ENCODE measurements at places on chromosomes 1 and 21.

GRCh38 chr1:46413596-46413985 lies 19.5 kb downstream of the FAAH start:
- no peak for DNase-seq

DNA sequence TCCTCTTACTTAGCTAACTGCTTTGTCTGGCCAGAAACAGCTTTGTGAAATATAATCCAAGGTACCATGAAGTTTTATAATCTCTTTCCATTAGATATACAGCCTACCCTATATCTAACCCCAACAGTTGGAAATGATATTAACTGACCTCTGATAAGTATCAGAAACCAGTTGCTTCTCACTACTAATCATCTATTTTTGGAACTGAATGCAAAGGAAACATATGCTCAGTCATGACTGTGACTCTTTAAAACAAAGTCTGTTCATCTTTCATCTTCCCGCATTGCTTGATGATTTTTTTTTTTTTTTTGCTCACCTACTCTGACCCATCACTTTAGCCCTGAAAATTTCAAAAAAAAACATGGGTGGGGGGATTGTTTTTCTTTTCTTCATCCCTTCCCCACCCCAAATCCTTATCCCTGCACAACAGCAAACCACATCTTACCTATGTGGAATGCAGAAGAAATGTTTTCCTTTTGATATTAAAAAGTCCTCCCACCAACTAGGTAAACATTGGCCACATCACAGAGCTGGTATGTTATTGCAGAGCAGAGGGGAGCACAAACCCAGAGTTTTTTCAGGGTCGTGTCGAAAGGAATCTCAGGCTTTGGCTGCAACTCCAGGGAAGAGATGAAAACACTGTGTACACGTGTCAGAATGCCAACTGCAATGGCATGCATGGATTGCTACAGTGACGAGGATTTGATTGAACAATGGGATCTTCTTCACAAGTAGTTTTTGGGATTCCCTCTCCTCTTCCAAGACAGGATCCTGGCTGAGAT lies 137.3 kb downstream of the SLC30A10 start:
- peak; percentile 77 for DNase-seq

DNA sequence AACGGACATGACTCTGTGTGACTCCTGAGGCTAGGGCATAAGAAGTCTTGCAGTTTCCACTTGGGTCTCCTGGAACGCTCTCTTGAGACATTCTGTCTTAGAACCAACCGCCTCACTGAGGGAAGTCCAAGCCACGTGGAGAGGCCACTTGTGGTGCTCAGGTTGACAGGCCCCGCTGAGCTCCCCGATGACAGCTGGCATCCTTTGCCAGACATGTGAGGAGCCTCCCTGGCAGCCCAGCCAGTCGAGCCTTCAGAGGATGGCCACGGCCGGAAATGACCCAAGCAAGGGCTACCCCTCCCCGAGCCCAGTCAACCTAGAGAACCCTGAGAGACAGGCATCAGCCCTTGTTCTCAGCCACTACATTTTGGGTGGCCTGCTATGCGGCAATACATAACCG lies 20.7 kb downstream of the PLEKHA6 start:
- no peak for DNase-seq

DNA sequence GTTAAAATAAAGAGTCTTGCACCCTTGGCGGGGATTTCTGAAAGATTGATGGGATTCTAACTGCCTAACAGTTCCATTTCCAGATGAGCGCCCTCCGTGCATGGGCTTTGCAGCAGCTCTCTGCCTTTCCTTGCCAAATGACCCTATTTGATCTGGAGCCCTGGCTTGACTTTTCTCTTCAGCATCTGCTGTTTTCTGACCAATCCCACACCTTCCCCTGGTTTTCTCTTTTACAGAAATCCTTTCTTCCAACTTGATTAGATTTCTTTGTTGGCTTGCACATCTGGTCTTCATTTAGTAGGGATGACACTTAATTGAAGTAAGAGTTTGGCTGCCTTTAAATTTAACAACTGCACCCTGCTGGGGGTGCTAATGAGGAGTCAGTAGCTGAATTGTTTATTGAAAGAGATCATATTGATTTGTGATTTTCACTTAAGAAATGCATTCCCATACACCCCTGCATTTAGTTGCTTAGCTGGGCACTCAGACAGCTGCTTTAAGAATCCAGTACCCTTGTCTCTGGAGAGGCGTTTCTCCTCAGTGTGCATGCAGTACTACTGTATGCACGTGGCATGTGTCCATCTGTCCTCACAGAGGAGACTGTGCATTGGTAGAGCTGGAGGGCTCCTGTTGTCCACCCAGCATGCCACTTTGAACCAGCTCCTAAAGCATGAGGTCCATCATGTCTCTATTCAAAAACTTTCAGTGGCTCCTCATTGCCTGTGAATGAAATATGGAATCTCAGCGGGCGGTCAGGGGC lies 99.7 kb downstream of the NOS1AP start:
- DNase-seq, result peak; percentile 24

- DNase-seq, result peak; percentile 56
Observed at GRCh38 chr21:17829472-17829871, 10.3 kb upstream of the C21orf91 start.

- no peak for DNase-seq
Observed at GRCh38 chr1:65817891-65818290, 25.2 kb downstream of the PDE4B start.
